ENCODE measurements at places on chromosomes 2 and 18.

DNA sequence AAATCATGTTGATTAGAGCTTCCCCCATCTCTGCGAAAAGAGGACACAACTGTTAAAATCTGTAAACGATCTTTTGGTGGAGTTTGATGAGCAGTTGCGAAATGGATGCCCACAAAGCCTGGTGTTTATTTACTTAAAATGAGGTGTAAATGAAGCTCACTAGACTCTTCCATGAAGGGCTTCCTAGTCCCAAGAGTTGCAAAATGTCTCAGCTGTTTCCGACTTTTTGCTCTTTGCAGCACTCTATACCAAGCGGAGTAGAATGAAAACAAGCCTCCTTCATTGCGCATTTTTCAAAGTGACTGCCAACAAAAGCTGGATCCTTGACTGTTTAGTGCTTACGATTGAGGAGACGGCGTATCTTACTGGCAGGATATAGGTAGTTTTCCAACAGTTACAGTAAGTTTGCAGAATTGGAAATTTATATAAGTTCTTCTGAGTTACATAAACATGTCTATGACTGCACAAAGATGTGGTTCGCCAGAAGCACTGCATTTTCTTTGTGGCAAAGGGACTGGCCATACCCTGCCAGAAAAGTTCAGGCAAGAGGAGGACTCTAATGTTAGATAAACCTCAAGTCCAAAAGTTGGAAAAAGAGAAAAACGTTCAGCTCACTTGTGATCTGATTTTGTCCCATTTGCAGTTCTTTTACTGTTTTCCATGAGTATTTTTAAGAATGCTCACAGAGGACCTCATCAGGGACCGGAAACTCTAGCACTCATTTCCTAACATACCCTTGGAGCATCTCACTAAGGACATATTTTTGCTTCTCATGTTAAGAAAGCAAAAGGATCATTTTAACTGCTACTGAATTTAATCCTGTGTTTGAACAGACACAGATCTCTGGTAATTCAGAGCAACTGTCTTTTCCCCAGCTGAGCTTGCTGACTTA, 42.7 kb downstream of the COLEC12 start:
- DNase-seq: no peak

DNA sequence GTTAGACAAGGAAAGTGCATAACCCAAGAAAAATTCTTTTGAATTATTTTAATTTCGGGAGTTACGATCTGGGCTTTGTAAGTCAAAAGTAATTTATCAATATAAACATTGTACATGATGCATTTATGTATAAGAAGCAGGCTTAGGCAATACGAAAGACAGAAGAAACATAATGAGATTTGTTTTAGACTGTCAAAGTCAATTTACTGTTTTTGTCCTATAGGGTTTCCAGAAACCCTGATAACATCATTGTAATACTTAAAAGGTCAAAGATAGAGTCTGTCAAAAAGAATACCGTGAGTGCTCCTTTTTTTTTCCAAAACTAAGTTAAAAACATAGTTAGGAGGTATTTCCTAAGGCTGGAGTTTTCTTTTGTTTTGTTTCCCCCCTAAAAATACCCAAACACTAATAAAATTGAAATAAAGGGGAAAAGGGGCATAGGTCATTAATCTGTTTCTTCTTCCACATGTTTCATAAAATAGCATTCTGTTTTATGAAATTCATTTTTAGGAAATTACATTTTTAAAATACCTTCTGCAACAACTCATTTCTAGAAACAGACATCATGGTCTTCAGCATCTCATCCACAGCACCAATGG, 16.1 kb downstream of the C1D start:
- no peak for DNase-seq

DNA sequence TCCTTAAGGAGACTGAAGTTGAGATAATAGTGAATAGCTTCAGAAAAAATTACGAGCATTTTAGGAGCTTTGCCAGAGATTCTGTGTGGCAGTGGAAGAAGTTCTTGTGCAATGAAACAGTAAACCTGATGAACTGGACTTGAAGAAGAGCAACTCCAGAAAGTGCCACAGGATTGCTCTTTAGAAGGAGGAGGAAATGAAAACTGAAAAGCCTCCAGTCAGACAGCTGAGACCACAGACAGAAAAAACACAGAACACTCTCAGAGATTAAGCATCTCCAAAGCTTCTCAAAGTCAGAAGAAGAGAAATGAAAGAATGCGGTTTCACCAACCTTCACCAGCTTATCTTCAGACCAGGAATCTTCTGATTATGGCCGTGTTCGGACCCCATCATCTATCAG, 329.7 kb upstream of the CNTNAP5 start:
- no peak for DNase-seq

GRCh38 chr18:79380816-79381806, 14.6 kb upstream of the NFATC1 start:
- DNase-seq: peak; percentile 11

DNA sequence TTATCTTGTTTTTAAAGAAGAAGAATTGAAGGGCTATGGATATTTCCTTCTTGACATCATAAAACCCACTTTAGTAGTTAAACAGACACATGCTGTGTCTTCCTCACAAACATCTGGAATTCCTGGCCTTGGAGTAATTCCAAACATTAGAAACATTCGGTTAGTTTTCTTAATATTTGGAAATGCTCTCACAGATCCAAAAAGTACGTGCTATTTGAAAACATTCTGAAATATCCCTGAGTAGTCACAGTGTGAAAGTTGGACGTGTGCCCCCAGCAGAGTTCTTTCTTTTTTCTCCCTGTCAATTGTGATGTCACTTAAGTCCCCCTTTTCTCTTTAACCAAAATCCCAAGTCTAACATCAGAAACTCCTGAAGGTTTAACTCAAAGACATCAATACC, 91.3 kb downstream of the ANTXR1 start:
- DNase-seq: no peak

- no peak for DNase-seq
Measured at GRCh38 chr2:38386377-38386776, 9.3 kb upstream of the ATL2 start.

GRCh38 chr18:61595615-61596251, 262.5 kb downstream of the CDH20 start:
- DNase-seq: no peak

DNA sequence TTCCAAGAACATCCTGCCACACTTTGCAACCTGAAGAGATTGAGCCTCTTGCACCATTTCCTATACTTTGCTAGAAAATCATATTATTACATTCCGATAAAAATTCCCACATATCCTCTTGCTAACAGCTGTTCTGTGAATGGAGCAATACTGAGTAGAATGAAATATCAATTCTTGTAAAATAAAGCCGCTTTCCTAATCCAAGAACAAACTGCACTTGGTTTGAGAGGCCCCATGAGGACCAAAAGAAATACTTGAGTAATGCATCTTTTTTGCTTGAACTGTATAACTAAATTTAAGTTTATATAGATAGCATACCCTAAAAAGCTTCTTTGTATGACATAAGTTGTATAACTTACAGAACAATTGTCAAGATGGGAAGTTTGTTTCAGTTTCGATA, 632.4 kb upstream of the SLC8A1 start:
- DNase-seq: no peak

GRCh38 chr2:103123516-103123915, 361.7 kb downstream of the TMEM182 start:
- DNase-seq: no peak

- no peak for DNase-seq
Measured at GRCh38 chr2:43026426-43027096, 199.8 kb downstream of the ZFP36L2 start.

DNA sequence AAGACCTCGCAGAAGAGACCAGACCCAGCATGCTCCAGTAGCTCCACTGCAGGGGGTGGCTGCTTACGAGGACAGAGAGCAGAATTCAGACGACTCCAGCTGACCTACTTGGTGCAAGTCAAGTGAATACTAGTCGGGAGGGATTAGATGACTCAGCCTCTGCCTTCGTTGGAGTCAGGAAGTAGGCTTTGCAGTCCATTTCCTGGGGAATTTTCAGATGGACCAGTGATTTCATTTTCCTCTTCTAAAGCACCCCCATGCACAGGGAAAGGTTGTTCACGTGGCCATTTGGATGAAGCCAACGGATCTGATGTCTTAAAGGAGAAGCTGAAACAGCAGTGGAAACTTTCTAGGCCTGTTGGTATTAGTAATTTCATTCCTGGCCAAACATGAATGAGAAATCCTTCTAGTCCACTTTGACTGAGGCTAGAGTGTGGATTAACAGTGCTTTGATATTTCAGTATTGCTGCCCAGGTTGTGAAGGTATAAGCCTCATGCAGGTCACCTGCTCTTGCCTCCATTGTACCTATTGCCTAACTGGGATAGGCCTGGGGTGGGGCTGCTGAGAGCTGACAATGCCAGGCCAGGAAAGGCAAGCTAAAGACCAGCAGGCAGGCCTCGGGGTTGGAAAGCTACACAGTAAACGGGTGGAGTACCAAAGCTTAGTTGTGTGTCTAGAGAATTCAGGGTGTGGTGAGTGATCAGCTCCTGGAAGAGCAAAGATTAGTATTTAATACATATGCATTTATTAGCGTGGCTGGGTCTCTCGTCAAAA, 117.6 kb upstream of the FOSL2 start:
- DNase-seq: no peak

GRCh38 chr2:158753641-158754611, 41.2 kb upstream of the DAPL1 start:
- DNase-seq: peak; percentile 50

DNA sequence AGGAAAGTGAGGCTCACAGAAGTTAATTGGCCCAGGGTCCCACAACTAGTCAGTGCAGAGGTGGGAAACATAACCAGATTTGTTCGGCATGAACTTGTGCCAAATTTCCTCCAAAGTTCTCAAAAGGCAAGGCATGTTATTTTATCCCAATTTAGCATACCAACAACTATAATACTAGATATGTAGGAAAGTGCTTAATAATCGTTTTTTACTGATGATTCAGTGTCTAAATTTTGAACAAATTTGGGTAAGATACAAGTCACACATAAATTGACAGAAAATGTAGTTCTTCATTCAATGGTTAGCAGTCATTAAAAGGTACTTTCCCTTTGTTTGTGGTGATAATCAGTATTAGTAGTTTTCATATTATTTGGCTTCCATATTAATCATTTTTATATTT, 38.5 kb upstream of the CYBRD1 start:
- DNase-seq: no peak

DNA sequence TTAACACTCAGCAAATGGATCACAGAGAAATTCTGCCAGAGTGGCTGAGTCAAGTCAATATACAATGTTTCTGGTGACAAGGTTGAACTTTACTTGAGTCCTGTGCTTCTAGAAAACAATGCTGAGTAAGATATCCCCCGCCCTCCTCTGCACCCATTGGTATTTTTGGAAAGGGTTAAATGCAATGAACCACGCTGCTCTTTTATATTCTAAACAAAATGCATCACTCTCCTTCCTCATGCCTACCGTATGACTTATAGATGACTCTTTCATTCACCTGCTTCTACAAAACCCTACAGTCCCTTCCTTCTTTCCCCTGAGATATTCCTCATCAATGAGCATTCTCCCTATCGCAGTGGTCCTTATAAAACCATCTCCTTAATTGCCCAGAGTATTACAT, 168.8 kb downstream of the TXNL1 start:
- no peak for DNase-seq

- no peak for DNase-seq
Measured at GRCh38 chr18:58640428-58640805, 11.5 kb upstream of the ALPK2 start.

DNA sequence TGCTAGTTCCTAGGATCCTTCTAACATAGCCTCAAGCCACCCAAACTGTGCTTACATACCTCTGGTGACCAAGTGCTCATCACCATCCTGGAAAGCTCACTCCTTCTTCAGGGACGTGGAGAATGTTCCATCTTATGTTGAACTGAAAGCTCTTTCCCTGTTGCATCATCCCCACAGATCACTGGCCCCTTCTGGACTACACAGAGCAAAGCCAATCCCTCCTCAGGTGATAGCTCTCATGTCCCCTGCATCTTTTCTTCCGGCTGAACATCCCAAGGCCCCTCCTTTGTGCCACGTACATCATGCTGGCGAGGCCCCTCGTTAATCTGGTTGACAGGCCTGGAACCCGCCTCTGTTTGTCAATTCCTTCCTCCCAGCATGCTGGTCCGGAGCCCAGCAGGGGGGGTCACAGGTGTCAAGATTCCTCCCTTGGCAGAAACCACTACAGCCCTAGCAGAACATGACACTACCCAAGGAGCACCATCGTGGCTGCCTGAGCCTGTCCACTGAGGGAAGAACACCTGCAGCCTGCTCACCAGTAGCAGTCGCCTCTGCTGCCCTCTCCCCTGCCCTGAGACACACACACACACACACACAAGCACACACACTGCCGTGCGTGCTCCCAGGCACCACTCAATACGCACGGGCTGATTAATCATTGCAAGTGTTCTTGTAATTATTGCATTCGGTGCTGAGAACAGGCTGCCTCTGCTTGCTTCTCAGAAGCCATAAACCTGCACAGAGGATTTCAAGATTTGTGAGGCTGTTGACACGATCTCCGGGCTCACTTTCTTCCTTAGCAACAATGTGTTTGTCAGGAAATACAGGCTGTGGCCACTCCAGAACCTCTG, 6.3 kb upstream of the KCNK3 start:
- DNase-seq: peak; percentile 69

GRCh38 chr2:167843217-167843616, 404.2 kb downstream of the STK39 start:
- no peak for DNase-seq

DNA sequence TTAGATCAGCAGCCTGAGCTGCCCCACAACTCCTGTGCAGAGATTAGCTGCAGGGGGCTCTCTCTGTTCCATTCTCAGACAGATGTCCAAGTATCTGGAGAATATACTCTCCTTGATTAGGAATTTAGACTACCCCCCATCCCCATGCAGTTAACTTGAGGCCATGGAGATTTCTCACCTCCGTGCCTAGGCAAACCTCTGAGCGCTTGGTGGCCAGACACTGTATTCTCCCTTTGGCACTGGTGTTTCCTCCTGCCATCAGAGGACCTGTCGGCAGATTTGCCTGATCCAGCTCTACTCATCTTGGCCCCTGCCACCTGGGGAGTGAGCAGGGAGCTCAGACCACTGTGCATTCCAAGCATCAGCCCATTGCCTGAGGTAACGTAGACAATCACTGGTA, 48.3 kb downstream of the ZNF804A start:
- no peak for DNase-seq

- DNase-seq: no peak
Measured at GRCh38 chr2:18998491-18998890, 359.9 kb downstream of the OSR1 start.

- no peak for DNase-seq
Measured at GRCh38 chr2:34011684-34012083, 412.6 kb upstream of the FAM98A start.
